ENCODE measurements at places on chromosomes 4 and X.
A peak's percentile ranks its signal among the peaks of the same experiment; 100 is the strongest.

GRCh38 chrX:16300831-16301230 is 133.6 kb downstream of the MAGEB17 start:
- no peak for DNase-seq

DNA sequence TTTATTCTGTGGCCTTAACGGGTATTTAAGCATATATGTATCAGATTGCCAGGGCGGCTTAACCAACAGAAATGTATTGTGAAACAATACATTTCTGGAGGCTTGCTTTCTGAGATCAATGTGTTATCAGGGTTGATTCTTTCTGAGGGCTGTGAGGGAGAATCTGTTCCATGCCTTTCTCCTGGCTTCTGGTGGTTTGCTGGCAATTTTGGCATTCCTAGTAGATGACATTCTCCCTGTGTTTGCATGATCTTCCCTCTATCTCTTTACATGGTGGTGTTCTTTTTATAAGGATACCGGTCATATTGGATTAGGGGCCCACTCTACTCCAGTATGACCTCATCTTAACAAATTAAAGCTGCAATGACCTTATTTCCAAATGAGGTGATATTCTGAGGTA is 16.9 kb upstream of the CEP135 start:
- no peak for DNase-seq

DNA sequence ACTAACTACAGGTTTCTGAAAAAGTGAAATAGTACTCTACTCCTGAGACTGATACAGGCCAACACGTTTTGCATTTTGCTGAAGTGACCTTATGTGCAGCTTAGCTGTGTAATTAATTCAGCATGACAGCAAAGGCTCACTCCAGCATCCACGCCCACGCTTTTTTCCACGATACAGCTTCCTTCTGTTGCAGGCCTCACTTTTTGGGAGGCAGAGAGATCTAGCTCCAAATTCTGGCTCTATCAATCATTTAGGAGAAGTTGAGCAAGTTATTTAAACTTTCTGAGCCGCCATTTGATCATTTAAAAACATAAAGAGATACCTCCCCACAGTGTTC is 160.3 kb downstream of the AFAP1 start:
- no peak for DNase-seq

- DNase-seq, result no peak
Observed at GRCh38 chr4:53653484-53654053, 62.3 kb upstream of the LNX1 start.

- no peak for DNase-seq
Observed at GRCh38 chrX:113790987-113791386, 792.9 kb upstream of the HTR2C start.

- DNase-seq, result no peak
Observed at GRCh38 chr4:59060895-59061294, 1950.7 kb upstream of the IGFBP7 start.

- no peak for DNase-seq
Observed at GRCh38 chrX:87697409-87697808, 179.8 kb downstream of the KLHL4 start.

- DNase-seq, result no peak
Observed at GRCh38 chr4:182843808-182844325, 73.3 kb downstream of the DCTD start.

- no peak for DNase-seq
Observed at GRCh38 chrX:27008486-27008885, 454.7 kb downstream of the PPP4R3C start.

DNA sequence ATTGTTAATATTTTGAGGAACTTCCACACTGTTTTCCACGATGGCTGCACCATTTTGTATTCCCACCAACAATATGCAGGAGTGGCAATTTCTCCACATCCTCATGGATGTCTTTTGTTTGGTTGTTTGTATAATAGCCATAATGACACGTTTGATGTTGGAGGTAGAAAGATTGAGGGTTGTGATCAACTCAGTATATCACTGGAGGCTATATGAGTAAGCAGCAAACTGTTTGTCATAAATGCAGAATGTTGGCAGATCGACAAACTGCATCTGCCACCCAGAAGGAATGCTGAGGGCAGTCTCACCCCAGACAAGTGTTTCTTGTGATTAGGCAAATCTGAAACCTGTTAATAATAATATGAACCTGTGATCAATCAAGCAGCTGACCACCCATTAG is 243.9 kb upstream of the WDFY3 start:
- DNase-seq, result no peak

- DNase-seq, result no peak
Observed at GRCh38 chrX:41600291-41600690, 88.5 kb upstream of the GPR34 start.

DNA sequence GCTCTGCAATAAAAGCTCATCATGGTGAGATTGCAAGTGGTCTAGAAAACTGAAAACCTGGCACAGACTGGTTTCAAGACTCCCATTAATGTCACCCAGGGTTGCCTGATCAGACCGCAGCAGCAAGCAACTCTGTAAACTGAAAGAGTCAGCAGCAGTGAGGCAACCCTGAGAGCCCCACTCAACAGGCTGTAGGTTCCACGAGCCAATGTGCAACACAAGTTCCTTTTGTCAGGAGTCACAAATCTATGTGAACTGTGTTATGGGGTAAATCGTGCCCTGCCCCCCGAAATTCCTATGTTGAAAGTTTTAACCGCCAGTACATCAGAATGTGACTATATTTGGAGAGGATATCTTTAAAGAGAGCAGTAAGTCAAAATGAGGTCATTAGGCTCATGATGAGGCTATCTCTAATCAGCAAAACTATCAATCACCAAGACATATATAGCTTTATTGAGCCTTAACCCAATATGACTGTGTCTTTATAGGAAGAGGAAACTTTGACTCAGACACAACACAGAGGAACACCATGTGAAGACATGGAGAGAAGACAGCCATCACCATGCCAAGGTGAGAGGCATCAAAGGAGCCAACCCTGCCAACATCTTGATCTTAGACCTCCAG is 94.0 kb downstream of the FBXO8 start:
- no peak for DNase-seq

DNA sequence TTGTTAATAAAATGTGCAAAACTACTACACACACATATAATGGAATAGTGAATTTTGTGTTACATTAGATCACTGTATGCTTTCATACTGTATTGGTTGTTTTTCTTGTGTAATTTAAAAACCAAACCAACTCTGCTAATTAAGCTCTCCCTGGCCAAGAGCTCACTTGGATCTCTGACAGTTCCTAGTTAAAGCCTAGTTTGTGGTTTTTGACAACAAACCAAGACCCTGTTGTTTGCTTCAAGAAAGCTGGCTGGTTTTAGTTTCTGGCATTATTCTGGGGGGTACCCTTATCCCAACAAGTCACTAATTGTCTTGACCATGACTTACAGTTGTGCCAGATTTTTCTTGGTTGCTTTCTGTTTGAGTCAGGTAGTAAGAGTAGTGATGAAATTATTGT is 121.4 kb upstream of the CXorf66 start:
- no peak for DNase-seq

- no peak for DNase-seq
Observed at GRCh38 chrX:121864561-121864960, 817.2 kb downstream of the GLUD2 start.

DNA sequence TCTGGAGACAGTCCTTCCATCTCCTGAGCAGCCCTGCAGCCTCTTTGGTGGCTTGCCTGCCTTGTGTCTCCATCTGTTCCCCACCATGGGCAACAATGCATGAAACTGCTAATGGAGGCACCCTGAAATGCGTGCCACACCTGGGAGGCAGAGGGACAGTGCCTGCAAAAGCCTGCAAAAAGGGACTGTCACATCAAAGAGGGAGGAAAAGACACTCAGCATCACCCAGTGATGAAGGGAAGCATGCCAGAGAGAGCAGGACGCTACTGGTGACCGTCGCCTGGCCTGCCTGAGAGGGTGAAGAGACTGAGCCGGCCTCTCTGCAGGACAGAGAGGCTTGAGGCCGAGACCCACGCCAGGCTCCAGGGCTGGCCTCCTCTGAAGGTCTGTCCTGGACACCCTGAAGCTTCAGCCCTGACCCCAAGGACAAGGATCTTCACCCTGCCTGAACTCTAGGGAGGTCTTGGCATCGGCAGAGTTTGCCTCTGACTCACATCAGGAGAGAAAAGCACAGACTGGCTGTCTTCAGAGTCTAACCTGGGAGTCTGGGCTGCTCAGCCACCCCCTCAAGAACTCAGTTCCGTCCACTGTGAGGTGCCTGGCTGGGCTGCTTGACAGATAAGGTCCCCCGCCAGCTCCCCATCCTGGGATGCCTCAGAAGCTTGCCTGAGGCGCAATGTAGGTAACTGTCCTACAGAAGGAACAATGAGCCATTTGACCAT is 8.1 kb downstream of the ACSL1 start:
- DNase-seq, result no peak

DNA sequence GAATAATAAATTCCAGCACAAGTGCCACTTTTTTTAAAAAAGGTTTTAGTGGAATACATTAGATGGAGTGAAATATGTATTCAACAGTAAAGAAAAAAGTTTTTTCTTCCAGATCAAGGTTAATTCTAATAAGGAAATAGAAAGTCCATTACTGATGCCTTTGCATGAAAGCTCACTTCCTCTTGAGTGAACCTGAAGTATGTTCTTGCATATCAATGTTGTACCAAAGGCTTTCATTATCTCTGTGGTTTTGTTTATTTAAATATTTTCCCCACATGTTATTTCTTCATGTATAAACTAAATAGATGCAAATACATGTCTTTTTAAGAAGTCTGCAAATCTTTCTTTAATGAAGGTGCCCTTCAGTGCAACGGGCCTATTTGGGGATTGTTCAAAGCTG is 307.9 kb downstream of the C4orf33 start:
- DNase-seq, result no peak

GRCh38 chrX:48509245-48509590 is 426 bp downstream of the PORCN start:
- DNase-seq, result no peak

GRCh38 chr4:65508168-65508567 is 162.1 kb downstream of the EPHA5 start:
- DNase-seq, result no peak

DNA sequence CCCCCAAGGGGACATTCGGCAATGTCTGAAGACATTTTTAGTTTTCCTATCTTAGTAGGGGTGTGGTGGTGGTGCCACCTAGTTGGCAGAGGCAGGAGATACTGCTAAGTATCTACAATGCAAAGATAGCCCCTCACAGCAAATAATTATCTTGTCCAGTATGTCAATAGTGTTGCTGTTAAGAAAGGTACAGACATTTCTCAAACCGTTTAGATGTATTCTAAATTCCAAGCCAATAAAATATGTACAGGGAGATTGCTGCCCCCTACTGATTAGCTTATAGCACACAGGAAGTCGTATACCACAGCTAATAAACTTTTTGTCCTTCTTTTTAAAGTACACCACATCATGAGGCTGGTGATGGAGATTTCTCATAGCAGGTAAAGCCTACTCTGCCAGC is 260.5 kb downstream of the TMA16 start:
- DNase-seq, result no peak

DNA sequence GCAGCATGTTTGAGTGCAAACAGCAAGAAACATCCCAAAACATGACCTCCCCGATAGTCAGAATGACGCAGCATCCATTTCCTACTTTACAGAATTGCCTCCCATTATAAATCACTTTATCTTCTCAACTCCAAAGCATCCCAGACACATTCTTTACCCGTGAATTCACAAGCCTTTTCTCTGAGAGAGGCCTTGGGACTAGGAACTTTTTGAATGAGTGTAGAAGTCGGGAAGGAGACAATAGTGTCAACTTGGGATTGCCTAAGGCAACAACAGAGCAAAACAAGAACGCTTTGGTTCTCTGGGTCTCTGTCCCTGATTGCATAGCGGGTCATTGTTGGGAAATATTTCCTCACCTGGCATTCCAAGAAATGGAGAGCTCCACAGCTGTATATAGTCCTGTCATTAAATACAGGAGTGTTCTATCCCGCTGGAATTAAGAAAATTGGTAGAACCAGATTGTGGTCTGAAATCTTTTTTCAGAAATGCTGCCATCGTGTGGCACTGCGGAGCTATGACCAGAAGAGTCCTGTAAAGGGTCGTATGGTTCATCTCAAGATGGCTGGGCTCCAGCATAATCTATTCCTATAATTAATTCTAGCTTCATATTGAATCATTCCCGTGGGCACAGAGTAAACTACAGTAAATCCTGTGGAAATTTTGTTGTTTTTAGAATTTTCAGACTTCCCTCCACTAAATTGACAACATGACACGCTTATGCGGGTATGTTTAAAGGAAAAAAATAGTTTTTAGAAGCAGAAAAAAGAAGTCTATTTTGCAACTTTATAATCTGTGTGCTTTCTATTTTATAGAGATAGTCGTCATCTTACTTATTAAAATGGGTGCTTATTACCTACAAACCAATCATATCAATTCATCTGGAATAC is 2.0 kb upstream of the SPP1 start:
- peak; percentile 35 for DNase-seq

- no peak for DNase-seq
Observed at GRCh38 chrX:131894995-131895394, 128.1 kb upstream of the STK26 start.

- no peak for DNase-seq
Observed at GRCh38 chrX:102599951-102600579, 750 bp downstream of the ARMCX5 start.

- DNase-seq, result no peak
Observed at GRCh38 chrX:153556767-153557166, 39.3 kb downstream of the ATP2B3 start.

GRCh38 chr4:2809610-2810180 is 16.8 kb downstream of the SH3BP2 start:
- no peak for DNase-seq

DNA sequence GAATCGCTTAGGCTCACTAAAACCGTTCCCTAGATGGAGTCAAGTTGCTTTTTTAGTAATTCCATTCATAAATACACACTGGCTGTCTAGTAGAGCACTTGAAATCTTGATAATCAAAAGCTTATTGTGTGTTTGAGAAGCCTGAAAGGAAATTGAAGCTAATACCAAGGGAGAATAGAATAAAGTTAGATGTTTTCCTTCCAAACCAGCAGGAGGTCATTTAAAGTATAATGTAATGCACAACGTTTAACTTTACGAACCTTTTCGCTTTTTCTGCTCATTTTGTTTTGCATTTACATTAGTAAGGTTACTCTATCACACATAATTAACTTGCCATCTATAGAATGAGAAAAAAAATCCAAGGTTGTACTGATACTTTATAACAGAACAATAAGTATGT is 440.9 kb downstream of the NKX6-1 start:
- no peak for DNase-seq

- no peak for DNase-seq
Observed at GRCh38 chr4:75639124-75639695, 8.9 kb upstream of the CDKL2 start.

DNA sequence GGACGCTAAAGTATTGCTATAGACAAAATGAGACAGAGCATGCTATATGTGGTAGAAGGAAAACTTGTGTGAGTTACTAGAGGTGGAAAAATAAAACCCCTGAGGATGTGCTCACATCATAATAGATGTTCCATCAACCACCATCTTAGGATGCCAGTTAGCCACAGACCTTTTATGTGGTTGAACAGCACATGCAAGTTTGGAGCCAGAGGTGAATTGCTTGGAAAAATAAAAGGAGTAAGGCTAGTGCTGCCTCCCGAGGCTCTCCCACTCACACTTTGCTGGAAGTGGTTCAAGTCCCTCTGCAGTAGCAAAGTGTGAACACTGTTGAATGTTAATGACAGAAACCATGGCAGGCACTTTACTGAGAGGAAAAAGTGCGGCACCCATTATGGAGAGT is 39.4 kb upstream of the PPARGC1A start:
- no peak for DNase-seq

Measured in psoas muscle (tissue), 8 donors.